ENCODE measurements at places on chromosomes 4 and X.

- DNase-seq: no peak
These were observed 41.6 kb downstream of the ZCCHC12 start for GRCh38 chrX:118865231-118865630.

GRCh38 chr4:125313497-125313896 is 1.3 kb upstream of the FAT4 start:
- peak; percentile 50 for DNase-seq

DNA sequence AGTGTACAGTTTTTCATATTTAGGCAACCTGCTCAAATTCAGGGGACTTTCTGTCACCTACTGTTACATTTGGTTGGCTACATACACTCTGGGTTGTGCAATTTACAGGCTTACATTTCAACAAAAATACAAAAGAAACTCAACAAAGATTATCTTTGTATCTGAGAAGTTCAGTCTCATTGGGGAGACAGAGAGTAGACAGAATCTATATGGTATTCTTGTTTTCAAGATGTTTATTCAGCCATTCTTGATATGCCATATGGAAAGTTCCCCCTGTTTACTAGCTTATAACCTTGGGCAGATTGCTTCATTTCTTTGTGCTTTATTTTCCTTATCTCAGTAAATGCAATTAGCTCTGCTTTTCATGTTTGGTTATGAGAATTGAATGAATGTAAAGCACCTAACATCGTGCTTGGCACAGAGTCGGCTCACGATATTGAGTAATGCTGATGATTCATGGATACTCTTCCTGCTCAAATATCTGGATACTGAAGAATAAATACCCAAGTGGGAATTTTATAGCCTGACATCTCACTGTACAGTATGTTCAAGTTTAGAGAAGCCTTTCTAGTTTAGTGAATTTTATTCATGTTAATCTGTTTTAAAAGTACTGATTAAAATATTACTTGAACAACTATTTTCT is 96.5 kb upstream of the PACRGL start:
- DNase-seq: no peak

DNA sequence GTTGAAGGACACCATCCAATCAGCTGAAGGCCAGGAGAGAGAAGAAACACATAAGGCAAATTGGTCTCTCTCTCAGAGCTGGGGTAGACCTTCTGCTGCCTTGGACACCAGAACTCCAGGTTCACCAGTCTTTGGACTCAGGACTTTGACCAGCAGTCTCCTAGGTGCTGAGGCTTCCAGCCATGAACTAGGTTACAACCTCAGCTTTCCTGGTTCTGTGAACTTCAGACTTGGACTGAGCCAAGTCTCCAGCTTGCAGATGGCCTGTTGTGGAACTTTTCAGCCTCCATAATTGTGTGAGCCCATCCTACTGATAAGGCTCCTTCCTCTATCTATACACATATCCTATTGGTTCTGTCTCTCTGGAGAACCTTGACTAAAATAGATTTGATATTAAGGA is 20.6 kb upstream of the BBS12 start:
- no peak for DNase-seq

DNA sequence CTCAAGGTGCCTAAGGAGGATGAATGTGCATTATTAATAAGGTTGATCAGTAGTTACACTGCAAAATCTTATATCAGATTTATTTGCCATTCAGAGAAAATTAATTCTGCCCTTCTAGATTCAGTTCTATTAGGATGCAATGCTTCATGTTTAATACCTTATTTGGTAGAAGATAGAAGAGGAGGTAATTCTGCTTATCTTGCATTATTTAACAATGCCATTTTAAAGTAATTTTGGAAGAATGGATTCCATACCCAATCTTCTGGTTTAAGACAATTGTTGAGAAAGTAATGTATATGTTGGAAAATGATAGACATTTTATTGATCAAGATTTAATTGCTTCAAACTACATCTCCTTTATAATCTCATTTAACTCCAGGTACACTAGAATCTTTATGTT is 360.9 kb downstream of the ADGRL3 start:
- no peak for DNase-seq

DNA sequence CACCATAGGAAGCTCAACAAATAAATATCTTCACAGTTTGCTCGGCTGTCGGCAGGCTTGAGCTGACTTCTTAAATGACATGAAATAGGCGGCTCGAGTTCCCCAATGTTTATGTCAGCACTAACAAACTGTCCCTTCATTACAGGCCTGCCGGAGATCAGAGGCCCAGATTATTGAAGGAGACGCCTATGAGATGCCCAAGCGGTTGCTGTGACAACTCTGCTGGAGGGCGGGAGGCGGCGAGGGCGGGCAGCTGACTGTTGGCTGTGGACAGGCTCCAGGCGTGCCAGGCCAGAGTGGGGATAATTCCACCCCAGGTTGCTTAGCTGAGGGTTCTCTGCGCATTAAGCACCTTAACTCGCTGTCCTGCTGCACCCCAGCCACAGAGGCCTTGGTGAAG is 39.2 kb upstream of the MSX1 start:
- no peak for DNase-seq

DNA sequence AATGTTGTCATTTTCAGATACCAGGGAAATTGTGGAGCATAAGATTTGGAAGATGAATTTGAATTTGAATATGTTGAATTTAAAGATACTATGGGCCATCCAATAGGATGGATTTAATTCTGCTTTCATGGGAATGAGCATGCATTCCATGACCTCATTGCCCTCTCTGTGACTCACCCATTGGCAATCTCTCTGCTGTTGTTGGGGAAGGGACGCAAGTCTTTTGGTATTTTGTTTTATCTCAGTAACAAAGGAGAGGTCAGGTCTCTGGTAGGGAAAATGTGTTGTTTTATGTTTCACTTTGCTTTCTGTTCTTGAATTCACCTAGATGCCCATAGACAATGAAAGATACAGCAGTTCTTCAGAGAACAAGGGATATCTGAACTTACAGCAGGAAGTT is 42.1 kb upstream of the MAGEA4 start:
- DNase-seq: no peak
